ENCODE measurements at places on chromosomes 1 and 21. TPM values are rescaled to one million over a fixed set of nuclear protein-coding genes. Genes with fewer than 3 reads are reported as not detected.
A peak's percentile ranks its signal among the peaks of the same experiment; 100 is the strongest.

DNA sequence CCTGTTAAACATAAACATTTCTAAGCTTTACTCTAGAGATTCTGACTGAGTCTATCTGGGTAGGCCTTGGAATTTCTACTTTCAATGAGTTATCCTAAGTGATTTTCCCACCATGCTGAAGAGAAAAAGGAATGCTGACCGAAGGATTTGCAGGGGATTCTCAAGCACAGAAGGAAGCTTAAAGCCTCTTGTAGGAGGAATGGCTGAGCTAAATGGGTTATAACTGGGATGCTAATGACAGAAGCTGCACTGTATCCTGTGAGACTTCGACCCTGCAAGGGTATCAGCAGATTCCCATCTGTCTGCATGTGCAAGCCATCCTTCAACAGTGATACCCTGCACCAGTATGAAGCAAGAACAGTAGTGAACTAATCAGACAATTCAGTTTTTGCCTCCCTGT lies 35.4 kb downstream of the SLC35D1 start:
- H3K36me3 ChIP-seq, result peaks cover 39% of the 10 kb centered on the region
- no peak for DNase-seq
- H3K4me3 ChIP-seq, result no peak overlapping the region
- H3K27me3 ChIP-seq, result no peaks in the 10 kb centered on the region
- H3K4me1 ChIP-seq, result peaks cover 2% of the 10 kb centered on the region
- no peak overlapping the region for H3K27ac ChIP-seq

GRCh38 chr1:167710836-167711235 lies 10.9 kb upstream of the MPZL1 start:
- peaks cover 3% of the 10 kb centered on the region for H3K27me3 ChIP-seq
- H3K27ac ChIP-seq, result no peak overlapping the region
- H3K4me1 ChIP-seq, result peaks cover 30% of the 10 kb centered on the region

The SLX9 gene
- total RNA-seq, result 44.3 TPM

DNA sequence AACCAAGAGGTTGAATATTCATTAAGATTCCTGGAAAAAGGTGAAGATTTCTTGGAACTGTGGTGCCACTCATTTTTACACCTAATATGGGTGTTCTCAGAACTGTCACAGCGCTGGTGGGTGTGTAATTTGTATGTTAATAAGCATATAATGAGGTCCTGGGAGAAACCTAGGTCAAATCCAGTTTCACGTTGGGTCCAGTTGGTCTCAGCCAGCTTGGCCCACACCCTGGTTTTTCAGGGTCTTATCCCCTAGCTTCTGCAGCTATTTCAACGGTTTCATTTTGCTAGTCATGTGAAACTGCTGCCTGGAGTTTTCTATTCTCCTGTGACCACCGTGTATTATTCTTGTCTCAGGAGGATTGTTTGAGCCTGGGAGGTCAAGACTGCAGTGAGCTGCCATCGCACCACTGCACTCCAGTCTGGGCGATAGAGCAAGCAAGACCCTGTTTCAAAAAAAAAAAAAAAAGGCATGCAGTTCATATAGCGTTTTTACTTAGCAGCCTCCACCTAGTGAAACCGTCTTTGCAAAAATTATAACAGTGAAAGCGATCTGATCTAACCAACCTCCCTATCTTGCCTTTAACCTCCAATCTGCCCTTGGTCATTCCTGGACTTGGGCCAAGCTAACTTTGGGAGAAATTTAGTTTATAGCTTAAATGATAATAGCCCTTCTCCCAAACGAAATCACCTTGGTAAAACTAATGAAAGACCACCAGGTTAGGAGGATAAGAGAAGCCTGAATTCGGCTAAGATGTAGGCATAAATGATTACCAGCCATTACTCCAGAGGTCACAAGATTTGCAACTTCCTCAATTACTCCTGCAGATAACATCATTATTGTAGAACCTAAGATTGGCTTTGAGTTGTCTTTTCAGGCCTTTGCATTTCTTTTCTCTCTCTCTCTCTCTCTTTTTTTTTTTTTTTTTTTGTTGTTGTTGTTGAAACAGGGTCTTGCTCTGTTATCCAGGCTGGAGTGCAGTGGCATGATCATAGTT lies 44.0 kb downstream of the PTAFR start:
- peaks cover 56% of the 10 kb centered on the region for H3K27me3 ChIP-seq
- H3K4me3 ChIP-seq, result no peak overlapping the region
- no peak overlapping the region for H3K27ac ChIP-seq
- H3K36me3 ChIP-seq, result no peaks in the 10 kb centered on the region

The S100A1 gene
- not detected for total RNA-seq

DNA sequence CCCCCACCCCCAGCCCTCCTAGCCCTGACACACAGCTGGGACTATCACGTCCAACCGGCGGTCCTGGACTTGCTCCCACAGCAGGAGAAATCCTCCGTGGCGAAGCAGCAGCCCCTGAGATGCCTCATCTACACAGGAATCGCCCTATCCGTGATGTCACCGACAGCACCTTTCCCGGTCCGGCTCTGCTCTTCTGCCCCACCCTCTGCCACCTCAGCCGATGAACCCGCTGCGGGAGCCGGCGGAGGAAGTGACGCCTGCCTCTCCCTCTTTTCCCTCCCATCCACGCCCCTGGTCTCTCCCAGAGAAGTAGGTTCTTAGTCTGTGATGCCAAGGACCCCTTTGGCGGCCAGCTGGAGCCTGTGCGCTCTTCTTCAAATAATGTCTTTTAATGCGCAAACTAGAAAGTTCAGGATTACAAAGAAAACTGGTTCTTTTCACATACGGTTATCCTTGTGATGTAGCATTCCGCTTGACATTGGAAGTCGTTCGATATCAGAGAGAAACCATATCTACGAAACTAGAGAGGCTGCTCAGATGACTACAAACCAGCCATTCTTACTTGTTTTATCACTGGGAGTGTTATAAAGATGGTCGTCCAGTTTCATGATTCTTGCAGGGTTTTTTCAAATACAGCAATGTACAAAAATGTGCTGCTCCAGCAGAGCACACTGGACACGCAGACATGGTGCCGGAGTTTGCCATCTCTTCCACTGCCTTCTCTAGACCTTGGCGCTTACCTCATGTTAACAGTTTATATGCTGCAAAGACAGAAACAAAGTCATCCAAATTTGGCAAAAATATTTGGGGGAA lies 120.3 kb downstream of the PPIAL4G start:
- peaks cover 25% of the 10 kb centered on the region for H3K27me3 ChIP-seq
- H3K4me1 ChIP-seq, result peaks cover 49% of the 10 kb centered on the region
- H3K4me3 ChIP-seq, result peak overlapping the region; percentile 88
- peak overlapping the region; percentile 62 for H3K27ac ChIP-seq

DNA sequence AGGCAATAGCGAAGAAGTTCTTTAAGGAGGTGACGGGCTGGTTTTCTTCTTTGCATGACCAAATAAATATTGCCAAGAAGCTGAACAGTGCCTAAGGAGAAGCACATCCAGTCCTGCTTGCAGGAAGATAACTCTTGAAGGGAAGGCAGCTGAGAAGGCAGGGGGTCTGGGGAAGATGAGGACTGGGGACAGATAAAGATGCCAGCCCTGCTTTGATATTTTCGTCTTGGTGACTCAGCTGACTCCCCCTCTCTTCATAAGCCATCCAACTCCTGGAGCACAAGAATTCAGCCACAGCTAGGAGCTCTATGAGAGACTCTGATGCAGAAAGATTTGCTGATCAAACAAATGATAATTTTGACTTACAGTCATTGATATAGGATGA lies 3.4 kb downstream of the CFAP45 start:
- peaks cover 15% of the 10 kb centered on the region for H3K27me3 ChIP-seq
- no peak overlapping the region for H3K27ac ChIP-seq
- H3K4me1 ChIP-seq, result peaks cover 2% of the 10 kb centered on the region
- DNase-seq, result no peak
- H3K4me3 ChIP-seq, result no peak overlapping the region
- no peaks in the 10 kb centered on the region for H3K36me3 ChIP-seq
